ENCODE measurements at places on chromosomes 11 and 22.

- no peak for DNase-seq
These were observed 15.5 kb downstream of the CSF2RB start for GRCh38 chr22:36928786-36929535.

- no peak for DNase-seq
These were observed 12.3 kb downstream of the TCF20 start for GRCh38 chr22:42258126-42258525.

DNA sequence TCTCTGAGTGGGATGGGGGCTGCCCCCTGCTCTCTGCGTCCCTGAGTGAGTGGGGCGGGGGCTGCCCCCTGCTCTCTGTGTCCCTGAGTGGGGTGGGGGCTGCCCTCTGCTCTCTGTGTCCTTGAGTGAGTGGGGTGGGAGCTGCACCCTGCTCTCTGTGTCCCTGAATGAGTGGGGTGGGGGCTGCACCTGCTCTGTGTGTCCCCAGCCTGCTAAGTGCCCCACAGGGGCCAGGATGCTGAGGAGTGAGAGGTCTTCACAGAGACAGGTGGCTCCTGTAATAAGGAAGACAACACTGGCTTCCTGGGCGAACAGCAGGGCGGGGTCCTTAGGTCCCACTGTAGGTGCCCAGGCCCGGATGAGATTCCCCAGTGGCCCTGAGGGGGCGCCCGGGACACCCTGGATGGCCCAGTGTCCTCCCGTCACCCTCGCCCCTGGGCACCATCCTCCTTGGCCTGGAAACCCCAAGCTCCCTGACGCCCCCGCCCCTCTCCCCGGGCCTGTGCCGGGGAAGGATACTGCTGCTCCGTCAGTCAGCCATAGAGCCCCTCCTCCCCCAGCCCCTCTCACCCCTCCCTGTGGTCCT is 3.8 kb upstream of the CCDC188 start:
- DNase-seq = no peak

DNA sequence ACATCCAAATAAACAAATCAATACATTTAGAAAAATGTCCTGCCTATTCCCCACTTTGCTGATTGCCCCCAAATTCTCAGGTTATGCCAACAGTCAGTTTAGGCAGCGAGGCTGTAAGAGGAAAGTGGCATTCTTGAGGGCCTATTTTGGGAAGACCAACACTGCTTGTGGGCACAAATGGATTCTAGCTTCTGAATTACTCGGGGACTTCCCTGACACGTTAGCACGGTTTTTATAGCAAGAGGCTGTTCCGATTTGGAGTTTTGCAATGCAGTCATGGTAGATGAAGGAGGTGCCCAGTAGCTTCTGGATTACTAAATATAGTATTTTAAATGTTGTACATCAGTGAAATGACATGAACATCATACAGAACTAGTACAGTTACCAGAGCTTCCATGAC is 13.1 kb downstream of the RCN1 start:
- DNase-seq = no peak

DNA sequence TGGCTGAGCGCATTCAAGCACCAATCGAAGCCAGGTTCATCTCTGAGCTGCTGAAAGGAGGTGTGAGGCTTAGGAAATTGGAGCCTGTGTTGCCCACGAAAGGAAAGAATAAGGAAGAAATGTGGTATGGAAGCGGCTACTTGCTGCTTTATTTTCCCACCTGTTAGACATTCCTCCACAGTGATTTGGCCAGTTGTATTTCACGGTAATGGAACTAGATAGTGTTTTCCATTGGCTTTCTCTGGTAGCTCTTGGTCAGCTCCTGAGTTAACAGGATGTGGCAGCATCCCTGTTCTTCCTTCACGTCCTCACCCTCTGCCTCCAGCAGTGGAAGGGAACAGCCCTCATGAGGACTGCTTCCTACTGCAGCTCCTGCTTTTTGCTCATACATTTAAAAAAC is 44.7 kb downstream of the BID start:
- DNase-seq = no peak

DNA sequence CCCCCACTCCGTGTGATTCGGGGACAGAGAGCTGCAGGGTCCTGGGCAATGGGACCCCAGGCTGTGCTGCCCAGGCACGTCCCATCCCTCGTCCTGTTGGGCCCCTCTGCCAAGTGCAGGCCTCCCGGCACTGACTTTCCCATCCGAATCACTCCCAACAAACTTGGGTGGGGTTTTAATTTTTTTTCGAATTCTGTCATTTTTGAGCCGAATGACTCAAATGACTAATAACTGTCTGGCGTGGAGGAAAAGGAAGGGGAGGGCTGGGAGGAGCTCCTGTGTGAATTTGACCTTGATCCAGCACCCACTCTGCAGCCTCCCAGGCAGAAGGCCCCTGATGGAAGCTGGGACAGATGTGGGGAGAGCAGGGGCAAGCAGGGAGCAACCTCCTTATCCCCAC is 1173.2 kb downstream of the BRD1 start:
- DNase-seq = no peak

GRCh38 chr11:75270896-75271418 is 30.4 kb downstream of the TPBGL start:
- no peak for DNase-seq

GRCh38 chr22:39214006-39214382 is 30.8 kb downstream of the PDGFB start:
- no peak for DNase-seq

- no peak for DNase-seq
These were observed 4.0 kb downstream of the SULT4A1 start for GRCh38 chr22:43858156-43858895.

DNA sequence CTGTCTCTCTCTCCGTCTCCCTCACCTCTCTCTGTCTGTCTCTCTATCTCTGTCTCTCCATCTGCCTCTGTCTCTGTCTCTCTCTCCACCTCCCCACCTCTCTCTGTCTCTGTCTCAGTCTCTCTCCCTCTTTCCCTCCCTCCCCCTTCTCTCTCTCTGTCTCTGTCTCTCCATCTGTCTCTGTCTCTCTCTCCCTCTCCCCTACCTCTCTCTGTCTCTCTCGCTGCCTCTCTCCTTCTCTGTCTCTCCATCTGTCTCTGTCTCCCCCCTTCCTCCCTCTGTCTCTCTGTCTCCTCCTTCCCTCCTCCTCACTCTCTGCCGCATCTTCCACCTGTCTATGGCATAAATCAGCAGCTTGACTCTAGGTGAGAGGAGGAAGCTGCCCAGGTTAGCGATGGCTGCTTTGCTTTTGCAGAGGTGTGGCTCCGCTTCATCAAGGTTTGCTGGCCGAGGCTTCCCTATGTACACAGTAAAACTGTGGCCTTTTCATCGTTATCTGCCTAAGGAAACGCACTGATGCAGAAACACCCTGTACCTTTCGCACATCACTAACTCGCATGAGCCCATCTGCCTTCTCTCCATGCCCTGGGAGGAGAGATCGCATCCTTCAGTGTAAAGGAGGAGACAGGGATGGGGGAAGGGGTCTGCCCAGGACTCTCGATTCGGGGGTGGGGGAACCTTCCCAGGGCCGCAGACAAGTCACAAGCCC is 44.5 kb downstream of the ANO1 start:
- no peak for DNase-seq

DNA sequence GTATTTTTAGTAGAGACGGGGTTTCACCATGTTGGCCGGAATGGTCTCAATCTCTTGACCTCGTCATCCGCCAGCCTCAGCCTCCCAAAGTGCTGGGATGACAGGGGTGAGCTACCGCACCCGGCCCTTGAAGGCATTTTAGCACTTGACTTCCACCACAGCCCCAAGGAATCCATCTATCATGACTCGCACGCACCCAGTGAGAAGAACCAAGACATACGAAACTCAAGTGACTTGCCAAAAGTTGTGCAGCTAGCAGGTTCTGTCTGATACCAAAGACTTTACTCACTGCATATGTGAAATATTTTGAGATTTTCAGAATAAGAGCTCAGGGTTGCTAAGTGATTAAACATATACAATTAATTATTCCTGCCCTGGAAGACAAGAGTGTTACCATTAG is 21.0 kb downstream of the FLI1 start:
- no peak for DNase-seq

GRCh38 chr11:20251496-20251895 is 91.2 kb upstream of the DBX1 start:
- DNase-seq = no peak

DNA sequence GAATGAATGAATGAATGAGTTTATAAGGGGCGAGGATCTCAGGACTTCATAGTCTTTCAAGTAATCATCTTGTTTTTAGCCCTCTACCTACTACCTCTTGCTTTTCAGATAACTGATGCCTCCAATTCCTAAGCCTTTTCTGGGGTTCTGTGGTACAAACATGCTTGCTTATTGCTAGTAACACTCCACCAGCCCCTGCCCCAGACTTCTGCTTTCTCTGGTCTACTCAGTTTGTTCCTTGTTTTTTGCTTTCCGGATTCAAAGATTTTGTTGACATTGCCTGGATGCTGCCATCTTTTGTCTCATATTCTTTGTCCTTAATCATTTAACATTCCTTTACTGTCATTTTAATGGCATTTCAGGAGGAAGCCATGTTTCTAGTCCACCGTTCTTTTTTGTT is 8.9 kb upstream of the TMEM9B start:
- DNase-seq = no peak

DNA sequence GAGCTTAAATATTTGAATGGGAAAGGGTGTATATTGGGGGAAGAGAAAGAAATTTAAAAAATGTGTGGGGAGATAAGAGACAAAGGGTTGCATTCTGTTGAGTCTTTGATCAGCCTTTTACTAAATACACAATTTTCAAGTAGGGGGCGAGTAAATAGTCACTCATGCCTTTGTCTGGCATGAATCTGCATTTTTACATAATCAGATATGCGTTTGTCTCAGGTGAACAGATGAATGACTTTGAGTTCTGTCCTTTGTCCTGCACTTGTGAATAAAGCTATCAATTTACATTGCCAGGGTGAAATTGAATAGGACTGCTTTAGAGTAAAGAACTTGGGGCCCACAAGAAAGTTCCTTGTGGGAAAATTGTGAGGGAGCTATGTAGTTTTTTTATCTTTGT is 523.6 kb upstream of the LUZP2 start:
- DNase-seq = no peak

- no peak for DNase-seq
These were observed 12.0 kb upstream of the RFPL2 start for GRCh38 chr22:32216911-32217310.

- DNase-seq = no peak
These were observed 24.6 kb upstream of the LMO1 start for GRCh38 chr11:8288166-8288772.

DNA sequence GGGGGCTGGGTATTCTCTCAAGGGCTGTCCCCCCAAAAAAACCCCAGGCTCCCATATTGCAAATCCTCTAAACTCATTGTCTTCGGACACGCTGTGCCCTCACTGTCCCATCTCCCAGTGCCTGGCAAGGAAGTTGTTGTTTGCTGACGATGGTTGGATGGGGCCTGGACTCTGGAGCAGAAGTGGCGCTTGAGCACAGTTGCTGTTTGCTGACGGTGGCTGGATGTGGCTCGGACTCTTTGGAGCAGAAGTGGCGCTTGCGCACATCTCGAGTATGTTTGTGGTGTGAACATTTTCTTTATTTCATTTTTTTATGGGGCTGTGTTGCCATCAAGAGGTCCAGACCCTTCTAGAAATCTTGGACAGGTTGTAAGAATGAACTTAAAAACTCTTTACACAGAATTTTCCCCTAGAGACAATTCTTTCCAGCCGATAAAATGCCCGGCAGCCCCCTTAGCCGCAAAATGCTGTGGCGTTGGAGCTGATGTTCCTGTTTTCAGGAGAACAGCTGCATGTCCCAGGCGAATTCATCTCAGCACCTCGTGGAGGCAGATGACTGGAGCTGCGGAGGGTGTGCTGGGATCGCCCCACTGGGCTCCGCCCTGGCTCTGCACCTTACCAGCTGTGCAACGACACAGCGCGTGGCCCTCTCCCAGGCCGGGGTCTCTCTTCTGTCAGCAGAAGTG is 1167.4 kb downstream of the BRD1 start:
- DNase-seq = no peak

DNA sequence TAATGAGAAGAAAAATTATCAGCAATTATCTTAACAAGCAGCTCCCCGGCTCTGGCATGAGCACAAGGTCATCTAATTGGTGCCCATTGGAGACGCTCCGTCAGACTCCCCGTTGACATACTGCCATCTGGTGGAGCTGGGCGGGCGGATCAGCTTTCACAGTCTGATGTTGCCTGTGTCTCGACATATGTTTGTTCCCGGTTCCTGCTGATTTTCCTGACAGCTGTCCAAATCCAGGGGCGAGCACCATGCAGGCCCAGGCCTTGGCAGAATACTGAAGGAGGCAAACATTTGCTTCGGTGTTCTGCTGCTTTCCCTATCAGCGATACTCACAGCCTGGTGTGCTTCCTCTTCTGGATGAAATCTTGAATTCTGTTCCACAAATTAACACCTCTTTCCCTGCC is 43.8 kb upstream of the BARX2 start:
- DNase-seq = peak; percentile 66

DNA sequence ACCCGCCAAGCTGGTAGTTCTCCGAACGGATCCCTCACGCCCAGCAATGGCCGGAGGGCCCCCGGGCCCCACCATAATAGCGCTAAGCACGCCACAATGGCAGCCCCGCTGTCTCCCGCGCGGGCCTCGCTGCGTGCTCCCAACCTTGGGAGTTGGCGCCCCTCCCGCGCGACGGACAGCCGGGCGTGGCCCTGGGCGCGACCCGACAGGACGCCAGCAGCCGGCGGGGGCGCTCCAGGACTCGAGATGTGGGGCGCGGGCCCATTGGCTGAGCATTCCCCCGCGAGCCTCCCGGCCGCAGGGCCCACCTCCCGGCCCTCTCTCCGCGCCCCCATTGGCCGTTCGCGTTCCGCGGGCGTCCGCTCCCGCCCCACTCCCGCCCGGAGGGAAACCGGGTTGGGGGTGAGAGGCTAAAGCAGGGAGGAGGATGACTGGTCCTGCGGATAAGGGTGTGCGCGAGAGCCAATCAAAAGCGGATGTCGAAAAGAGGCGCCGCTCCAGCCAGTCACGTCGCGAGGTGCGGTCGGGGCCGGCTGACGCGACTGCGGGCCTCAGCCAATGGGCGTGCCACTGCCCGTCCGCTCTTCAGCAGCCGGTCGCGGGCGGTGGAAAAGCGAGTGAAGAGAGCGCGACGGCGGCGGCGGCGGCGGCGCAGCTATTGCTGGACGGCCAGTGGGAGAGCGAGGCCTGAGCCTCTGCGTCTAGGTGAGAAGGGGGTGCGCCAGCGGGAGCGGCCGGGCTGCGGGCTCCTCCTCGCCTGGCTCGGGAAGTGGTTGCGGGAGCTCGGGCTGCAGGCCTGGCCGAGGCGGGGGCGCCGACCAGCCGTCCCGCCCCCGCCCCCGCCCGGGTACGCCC is at the start of gene FAR1:
Gene FAR1 (plus strand): TSS at position 567 of the 855 bp plus-strand sequence. CDS start 26,098 bp downstream, outside the sequence.
- peak; percentile 98 for DNase-seq

DNA sequence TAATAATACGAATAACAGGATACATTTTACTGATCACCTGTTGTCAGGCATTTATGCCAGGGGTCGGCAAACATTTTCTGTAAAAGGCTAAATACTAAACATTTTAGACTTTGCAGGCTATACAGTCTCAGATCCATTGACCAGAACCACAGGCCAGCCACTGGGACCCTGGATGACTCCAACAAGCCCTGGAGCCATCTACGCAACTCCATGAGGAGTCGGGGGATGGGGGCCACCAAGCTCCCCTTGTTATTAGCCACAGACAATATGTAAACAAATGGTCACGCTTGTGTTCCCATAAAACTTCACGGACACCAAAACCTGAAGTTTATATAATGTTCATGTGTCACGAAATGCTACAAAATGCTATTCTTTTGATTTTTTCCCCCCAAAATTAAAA is 54.4 kb upstream of the EMID1 start:
- DNase-seq = no peak

- no peak for DNase-seq
These were observed 54.7 kb upstream of the LYVE1 start for GRCh38 chr11:10622957-10623791.

GRCh38 chr11:2665526-2666400 is 34.0 kb downstream of the KCNQ1OT1 start:
- DNase-seq = no peak

- DNase-seq = no peak
These were observed 7.9 kb downstream of the CTR9 start for GRCh38 chr11:10758957-10759356.
